COLO829 (cell line): ENCODE measurements at places on chromosomes 6 and 20.

DNA sequence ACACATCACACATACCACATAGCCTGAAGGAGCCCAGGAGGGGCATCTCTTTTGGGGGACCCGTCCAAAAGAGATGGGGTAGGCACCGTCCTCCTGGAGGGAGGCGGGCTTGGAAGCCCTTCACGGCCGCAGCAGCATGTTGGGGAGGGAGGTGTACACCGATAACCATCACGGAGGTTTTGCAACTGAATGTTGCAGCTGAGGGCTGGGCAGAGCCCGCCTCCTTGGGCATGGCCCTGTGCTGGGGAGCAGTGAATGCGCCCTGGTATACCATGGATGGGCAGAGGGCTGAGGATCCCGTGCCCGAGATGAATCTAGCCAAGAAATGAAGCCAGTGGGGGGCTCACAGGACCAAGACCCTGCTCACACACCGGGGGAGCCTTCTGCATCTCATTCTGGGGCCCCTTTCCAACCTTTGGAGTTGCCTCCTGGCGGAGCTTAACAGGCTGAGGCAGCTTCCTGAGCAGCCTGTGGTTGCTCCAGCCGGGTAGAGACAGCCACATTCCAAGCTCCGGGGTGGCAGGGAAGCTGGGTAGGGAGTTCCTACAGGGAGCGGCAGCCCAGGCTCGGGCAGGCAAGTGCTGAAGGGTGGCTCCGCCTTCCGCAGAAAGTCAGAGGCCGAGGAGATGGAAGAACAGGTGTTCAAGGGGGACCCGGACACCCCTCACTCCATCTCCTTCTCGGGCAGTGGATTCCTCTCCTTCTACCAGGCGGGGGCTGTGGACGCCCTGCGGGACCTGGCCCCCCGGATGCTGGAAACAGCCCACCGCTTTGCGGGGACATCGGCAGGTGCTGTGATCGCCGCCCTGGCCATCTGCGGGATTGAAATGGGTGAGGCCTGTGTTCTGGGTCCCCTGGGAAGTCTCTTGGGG is at the start of gene PNPLA1:
Gene PNPLA1 (plus strand): TSS at position 227 of the 872 bp plus-strand sequence. CDS start 400 bp downstream, at position 627.
- no peak for DNase-seq

DNA sequence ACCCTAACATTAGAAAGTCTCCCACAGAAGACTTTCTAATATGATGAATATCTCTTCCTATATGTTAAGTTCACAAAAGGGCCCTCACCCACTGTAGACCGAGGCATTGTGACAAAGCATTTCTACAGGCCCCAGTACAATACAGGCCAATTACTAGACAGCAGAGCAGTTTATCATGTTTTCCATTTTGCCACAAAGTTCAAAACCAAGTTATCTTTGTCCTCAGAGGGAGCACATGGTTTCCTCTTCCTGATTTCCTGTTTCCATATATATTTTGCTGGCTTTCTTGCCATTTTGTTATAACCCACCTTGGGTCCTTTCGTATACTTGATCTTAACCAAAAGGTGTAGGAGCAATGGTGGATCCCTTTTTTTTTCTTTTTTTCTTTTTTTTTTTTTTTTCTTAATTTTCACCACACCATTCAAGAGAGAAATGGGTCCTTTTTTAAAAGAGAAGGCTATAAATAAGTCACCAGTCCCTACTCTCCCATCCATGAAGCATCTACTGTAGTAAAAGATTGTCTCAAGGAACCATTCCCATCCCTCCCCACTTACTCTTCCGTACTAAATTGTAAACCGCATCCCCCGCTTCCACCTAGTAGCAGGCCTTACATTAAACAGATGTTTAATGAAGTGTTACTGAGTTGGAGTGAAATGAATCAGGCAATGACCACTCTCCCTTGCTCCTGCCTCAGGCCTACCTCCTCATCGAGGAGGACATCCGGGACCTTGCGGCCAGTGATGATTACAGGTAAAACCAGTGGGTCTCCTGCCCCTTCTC is 2.1 kb upstream of the UBE2C start:
- no peak for DNase-seq

DNA sequence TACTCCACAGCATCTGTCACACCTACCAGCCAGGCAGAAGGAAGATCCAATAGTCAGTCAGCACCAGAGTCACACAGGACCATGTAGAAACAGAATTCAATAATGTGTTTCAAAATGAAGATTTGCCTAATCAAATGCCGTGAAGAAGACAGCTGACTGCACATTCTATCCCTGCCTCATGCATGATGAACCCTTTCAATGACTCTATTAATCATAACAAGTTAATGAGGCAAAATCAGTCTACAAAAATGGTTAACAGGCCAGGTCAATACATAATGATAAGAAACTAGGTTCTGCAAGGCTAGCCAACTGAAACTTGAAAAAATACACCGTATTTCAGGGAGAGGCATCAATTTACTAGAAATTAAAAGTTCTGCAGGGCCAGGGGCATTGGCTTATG is 6.7 kb upstream of the PNRC1 start:
- DNase-seq = no peak

DNA sequence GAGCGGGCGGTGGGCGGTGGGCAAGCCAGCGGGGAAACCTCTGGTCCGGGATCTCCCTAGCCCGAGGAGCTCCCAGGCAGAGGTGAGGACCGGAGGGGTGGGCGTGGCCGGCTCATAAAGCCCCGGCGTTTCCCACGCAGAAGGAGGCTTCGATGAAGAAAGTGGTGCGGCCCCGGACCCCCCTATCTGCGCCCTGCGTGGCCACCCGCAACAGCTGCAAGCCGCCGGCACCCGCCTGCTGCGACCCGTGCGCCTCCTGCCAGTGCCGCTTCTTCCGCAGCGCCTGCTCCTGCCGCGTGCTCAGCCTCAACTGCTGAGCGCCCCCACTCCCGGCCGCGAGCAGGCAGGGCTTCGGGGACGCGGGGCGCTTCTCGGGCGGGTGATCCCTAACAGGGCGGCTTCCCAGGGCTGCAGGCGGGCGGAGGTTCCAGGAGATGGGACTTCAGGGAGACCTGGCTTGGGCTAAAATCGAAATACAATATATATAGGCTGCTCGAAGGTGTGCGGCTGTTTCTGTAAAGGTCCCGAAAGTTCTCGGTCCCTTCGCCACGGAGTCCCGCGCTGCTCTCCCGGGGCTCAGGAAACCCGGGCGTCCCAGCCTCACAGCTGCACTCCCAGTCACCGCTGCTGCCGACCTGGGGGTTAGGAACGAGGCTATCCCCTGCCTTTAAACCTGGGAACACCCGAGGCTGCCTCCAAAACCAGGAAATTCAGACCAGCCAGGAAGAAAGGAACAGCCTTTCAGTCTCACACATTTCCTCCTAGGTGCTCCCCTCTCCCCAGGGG is 27.8 kb downstream of the ASIP start:
- DNase-seq = no peak

DNA sequence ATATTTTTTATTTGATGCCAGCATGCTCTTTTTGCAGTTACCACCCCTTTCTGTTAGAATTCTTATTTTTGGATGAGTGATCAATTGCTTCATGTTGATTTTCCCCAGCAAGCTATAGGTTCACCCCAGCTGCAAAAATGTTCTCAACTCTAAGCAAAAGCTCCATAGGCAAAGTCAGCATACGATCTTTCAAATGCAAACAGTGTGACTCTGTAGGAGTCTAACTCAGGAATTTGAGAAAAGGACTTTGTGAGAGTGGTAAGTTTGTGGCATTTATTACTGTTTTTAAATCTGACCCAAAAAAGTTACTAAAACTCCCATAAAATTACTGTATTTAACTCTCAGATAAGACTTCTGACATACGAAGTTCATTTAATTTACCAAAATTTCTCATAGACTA is 134.9 kb upstream of the HSF2 start:
- no peak for DNase-seq

- no peak for DNase-seq
These were observed 44.8 kb downstream of the POPDC3 start for GRCh38 chr6:105135056-105135455.

GRCh38 chr6:157133856-157134255 is 189.5 kb downstream of the TMEM242 start:
- DNase-seq = no peak

GRCh38 chr6:38476888-38477287 is 162.8 kb downstream of the BTBD9 start:
- DNase-seq = no peak

DNA sequence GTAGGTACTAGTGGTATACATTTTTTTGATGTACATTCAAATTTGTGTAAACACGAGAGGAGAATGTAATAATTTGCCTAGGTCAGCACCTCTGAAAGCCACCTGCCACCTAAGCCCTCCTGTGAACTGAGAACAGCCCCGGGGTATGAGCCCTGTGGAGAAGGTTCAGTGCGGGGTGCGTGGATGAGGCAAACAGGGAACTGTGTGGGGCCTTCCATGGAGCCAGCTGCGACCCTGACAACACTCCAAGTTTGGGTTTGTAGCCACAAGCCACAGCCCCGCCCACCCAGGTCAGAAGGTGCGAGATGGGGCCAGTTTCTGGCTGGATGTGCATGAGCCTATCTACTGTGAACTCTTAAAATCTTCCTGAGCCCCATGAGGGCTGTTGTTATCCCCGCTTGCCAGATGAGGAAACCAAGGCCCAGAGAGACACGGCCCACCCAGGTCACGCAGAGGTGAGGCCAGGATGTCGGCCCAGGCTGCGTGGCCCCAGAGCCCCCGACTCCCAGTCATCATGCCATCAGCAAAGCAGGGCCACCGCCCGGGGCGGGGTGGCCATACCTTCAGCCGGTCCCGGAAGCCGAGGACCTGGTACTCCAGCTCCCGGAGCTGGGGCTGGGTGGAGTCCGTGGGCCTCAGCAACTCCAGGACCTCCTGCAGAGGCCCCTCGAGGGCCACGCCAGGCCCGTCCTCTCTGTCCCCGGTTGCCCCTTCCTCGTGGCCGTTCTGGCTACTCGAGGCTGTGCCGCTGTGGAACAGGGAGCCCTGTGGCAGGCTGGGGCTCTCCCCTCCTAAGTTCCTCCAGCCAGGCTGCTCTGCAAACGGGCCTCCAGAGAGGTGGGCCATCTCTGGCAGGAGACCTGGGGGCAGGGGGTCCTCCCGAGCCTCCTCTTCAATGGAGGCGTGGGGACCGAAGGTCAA is 89.6 kb downstream of the RIPOR3 start:
- DNase-seq = no peak

- DNase-seq = no peak
These were observed 166.1 kb upstream of the CST7 start for GRCh38 chr20:24782801-24783630.

DNA sequence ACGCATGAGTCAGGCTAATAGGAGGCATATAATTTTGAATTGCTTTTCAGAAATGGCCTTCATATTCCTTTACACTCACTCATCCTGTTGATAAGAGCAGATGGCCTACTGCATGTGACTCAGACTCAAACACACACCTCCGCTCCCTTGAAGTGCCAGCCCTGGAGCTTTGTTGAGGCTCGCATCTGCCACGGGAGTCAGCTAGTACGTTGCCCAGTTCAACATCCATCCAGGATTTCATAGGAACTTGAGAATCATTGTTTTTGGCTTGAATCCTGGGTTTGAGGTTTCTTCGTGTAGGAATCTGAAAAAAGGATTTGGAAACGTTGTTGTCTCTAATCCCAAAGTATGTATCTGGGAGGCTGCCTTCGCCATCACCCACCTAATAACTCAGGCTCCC is 87.4 kb upstream of the JAG1 start:
- no peak for DNase-seq

DNA sequence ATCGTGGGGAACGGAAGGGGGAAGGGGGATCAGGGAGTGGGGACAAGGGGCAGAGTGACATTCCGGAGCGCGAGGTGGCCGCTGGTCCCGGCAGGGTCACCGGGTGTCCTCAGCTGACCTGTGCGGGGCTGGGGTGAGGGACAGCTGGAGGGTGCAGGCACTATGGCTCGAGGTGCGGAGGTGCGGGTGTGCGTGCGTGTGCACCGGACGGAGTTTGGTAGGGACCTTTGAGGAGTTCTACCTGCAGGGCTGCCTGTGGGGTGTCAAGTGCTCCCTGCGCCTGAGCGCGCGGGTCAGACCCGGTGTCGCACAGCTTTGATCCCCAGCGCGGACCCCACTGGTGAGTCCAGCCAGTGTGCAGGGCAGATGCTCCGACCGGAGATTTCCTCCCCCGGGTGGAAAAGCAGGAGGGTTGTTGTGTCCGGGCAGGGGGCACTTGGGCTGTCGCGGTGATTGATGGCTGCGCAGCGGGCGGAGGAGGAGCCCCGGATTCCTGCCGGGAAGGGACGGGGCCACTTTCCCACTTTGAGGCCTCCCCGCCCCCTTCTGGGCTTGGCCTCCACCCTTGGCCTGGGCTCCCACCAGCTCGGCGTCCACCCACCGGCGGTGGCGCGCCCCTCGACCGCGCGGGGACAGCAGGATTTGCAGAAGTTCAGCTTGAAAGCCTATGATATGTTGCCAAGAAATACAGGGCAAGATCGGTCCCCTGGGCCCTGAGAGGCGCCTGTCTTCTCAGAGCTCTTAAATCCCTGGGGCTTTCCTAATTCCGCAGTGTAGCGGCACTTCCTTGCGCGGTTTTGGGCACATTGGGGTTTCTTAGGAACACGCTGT is 658 bp downstream of the RIN2 start:
- DNase-seq = no peak

- no peak for DNase-seq
These were observed 144.0 kb downstream of the LRRC1 start for GRCh38 chr6:53938810-53939209.

DNA sequence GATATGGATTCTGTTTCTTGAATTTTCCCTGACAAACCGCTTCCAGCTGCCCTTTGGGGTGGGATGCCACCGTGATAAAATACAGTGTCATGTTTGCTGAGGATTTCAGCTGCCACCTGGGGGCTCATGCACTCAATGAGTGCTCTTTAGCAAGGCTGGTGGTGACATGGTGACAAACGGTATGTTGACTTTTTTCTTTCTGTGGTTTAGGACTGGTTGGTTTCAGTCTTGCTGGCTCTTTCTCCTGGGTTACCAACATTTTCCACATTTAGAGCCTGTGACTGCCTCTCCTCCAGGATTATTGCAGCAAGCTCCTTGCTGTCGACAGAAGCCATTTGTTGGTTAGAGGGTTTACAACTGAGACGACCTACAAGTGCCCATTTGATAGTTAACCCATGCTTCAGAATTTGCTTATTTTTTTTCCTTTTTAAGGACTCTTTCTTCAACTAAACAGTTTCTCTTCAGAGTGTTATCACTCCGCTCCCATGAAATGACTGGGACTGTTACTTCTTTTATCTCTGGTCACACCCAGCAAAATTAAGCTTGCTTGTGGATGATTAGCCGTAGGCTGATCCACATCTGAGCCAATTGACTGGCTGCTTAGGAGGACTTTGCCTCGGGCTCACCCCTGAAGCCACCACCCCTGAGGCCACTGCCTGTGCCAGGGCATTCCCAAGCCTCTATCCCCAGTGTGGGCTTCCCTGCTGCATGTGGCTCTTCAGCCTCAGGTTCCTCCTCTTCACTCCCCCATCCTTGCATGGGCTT is 48.4 kb upstream of the CDYL start:
- no peak for DNase-seq

DNA sequence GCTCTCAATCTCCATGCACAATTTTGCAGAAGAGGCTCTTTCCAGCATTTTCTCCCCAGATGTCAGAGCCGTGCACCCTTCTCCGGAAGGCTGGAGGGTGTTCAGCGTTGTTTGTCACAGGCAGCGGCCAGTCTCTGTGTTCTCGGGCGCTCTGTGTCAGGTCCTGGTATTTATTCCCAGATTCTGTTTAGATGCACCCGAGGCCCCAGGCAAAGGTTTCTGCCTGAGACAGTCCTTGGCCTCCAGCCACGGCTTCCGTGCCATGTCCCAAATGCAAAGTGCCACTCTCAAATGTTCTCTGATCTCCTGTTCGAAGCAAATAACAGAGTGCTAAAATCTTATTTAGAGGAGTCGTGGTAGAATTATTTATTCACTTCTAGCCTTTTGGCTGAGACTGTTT is 140.3 kb upstream of the AGPAT4 start:
- DNase-seq = no peak
